ENCODE measurements at places on chromosomes 2 and 18. TPM values are rescaled to one million over a fixed set of nuclear protein-coding genes. Genes with fewer than 3 reads are reported as not detected.

DNA sequence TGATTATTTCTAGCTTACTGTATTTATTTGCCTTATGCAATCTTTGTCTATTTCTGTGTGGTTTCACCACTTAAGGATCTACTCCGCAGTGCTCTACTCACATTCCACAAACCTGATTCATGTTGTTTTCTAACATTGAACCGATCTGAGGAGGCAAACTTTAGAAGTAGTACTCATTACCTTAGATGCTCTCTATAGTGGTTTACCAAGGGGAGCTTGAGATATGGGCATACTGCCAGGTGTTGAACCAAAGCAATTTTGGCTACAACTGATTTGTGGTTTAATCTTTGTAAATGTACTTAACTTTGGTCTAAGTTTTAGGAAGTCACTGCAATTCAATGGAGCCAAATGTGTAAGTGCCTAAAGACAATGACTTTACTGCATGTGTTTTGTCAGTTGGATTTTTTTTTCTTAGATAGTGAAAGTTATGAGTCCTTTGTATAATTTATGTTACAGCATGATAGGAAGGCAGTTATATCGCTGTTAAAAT is 50.1 kb downstream of the MAP2 start:
- no peak overlapping the region for H3K27ac ChIP-seq
- H3K4me1 ChIP-seq: peaks cover 2% of the 10 kb centered on the region
- no peak overlapping the region for H3K4me3 ChIP-seq
- DNase-seq: no peak
- no peaks in the 10 kb centered on the region for H3K36me3 ChIP-seq

TUBA3E gene
- polyA plus RNA-seq: 48.3 TPM

GRCh38 chr2:204258890-204259289 is 286.4 kb upstream of the PARD3B start:
- H3K4me3 ChIP-seq: no peak overlapping the region
- H3K27ac ChIP-seq: no peak overlapping the region
- no peaks in the 10 kb centered on the region for H3K4me1 ChIP-seq
- no peaks in the 10 kb centered on the region for H3K27me3 ChIP-seq
- H3K36me3 ChIP-seq: no peaks in the 10 kb centered on the region

- DNase-seq: no peak
- H3K27me3 ChIP-seq: no peaks in the 10 kb centered on the region
- H3K36me3 ChIP-seq: peaks cover 25% of the 10 kb centered on the region
- no peak overlapping the region for H3K27ac ChIP-seq
- peaks cover 26% of the 10 kb centered on the region for H3K4me1 ChIP-seq
Observed at GRCh38 chr2:36478332-36478738, 119.6 kb downstream of the FEZ2 start.
